HuH-7 (cell line): ENCODE measurements at places on chromosomes 13 and 19.

DNA sequence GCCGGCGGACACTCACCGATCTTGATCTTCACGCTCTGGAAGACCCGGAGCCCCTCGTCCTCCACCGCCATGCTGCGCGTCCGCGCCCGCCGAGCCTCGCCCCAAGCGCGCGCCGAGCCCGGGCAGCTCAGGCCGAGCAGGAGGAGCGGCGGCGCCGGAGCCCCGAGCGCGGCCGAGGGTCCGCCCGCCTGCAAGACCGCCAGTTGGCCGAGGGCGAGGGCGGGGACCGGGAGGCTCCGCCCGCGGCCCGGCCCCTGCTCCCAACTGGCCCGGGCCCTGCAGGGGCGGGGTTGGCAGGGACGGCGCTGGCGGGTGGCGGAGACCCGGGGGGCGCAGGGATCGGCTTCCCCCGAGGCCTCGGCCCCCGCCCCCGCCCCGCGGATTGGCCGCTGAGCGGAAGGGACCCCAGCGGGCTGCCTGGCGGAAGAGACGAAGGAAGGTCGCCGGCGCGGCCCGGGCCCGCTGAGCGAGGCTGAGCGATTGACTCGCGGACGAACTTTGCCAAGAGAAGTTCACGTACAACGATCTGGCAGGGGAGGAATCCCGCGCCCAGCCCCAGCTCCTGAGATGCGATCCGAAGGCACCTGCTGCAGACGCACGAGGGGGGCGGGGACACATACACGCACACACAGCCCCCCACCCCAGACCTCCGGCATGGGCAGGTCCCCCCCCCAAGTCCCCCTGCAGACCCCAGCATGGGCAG, at the start of gene RASA3:
RASA3 (minus strand) TSS at position 205 of the 703 bp plus-strand sequence; CDS start at position 71, 134 bp downstream.
- no peak for DNase-seq

GRCh38 chr19:56098731-56099568, 22.1 kb downstream of the ZNF787 start:
- no peak for DNase-seq

GRCh38 chr13:97497400-97497799, 63.4 kb downstream of the RAP2A start:
- no peak for DNase-seq

DNA sequence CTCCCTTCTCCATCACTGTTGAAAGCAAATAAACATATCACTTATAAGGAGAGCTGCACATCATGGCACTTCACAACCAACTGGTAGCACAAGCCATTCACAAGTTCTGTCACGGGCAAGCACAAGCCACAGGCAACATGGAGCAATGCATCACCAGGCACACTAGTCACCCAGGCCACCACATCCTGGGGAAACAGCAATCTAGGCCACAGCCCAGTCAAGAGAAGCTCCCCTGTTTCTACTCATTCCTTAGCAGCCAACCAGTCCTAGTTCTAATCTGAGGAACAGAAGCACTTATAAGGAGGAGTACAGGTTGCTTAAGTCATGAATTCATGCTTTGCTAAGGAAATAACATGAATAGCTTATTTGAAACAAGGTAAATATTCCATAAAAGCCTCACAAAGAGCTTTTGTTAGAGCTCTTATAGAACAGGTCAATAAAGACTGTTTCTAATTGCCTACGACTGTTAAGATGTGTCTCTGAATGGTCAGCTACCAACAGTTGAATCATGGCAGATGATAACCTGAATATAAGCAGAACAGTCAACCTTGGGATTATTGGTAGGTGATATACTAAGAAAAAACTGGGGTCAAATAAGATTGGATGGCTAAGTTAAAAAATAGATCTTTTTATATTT, 169.0 kb downstream of the TBC1D4 start:
- DNase-seq = no peak

DNA sequence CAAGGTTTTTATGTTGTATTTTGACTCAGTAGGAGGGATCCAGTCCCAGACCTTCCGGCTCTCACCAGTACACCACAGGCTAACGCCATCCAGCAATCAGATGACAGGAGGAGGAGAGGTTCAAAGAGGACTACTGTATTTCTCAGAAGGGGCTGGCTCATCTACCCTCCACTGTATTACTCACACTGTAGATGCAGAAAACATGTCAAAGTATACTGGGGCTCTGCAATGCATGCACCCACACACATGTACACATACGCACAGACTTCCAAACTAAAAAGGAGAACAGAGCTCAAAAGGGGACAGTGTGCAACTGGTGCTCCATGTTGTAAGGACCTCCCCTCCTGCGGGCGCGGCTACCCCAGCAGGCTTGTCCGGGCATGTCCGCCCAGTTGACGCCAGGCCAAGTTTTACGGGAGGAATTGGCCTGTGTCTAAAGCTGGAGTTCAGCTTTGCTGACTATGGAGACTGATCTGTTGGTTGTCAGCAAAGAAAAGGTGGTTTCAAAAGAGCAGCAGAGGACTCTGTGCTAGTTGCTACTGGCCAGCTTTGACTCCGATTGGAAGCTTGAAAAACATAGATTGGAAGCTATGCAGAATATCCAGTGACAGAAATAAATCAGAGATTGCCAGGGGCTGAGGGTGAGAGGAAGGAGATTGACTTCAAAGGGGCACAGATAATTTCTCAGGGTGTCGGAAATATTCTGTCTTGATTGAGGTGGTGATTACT, 314.2 kb downstream of the DLEU7 start:
- no peak for DNase-seq

- DNase-seq = no peak
These were observed 368.4 kb upstream of the MIR17HG start for GRCh38 chr13:90979059-90979458.

DNA sequence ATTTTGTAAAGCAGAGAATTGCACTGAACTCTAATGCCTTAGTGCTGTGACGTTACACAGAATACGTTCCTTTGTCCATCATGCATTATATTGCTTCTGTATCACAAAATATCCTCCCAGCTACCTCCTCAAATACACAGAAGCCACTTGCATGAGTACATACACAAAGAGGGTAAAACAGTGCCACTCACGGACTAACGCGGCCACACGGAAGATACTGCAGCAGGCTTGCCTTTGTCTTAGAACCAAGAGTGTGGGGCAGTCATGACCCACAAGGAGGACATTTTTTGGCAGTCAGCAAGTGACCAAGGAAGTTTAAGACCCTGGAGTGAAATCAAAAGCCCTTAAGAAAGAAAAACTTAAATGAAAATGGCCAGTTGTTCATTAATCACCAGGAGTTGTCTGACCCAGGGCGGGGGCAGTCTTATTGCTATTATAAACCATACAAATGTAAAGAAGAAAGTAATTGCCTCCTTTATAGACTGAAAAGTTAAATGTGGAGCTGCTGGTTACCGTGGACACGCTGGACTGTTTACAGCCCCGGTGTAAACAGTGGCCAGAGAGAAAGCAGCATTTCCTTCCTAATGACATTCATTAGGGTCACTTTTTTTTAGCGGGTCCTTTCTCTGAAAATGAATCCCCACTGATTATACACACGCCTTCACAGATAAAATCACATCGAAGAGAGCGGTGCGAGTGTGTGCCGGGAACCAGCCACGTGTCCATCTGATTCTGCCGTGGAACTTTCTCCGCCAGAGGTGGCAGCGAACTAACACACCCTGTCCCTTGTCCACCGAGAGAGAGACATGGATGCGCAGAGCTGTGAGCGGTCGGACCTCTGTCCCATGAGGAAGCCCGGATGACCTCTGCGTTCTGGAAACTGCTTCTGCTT, 66.8 kb downstream of the SOX1 start:
- no peak for DNase-seq

DNA sequence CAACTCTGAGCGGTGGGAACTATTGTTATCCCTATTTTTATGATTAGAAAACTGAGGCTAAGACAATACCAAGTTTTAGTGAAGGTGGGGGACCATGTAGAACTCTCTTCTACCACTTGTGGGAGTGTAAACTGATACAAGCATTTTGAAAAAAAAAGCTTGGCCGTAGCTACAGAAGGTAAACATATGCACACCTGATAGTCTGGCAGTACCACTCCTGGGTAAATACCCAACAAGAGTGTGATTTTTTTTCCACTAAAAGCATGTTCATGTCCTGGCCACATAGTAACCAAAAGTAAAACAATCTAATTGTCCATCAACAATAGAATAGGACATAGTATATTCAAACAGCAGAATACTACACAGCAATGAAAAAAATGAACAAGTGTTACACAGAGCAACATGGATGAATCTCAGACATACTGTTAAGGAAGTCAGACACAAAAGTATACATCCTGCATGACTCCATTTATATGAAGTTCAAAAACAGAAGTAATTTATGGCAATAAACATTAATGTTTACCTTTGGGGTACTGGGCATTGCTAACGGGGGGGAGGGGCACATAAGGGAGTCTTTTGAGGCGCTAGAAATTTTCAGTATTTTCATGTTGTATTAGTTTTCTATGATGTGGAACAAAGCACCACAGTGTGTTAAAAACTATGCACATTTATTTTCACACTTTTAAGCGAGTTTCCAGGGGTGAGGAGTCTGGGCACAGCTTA, 6.4 kb upstream of the SPATA13 start:
- DNase-seq = no peak

DNA sequence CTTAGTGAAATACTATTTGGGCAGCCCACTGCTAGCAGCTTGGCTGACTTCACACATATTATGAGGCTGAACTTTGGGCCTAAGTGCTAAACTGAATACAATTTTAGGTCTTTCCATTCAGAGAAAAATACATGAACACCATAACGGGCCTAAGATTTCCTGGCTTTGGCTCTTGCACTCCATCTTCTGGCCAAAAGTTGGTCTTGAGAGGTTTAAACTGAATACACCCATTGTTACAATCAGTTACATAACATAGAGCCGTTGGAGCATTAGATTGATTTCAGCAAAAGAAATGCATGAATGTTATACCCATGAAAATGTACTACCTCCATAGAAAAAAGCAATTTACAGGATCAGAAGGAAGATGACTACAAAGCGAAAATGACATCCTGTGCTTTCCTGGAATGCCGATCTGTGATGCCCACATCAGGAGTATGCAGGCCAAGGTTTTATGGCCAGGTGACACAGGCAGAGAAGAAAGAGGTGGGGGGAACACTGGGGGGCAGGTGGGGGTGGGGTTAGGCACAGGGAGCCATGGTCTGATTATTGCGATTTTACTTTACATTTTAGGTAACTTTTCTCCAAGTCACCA, 11.1 kb upstream of the SHISA2 start:
- peak; percentile 37 for DNase-seq

- no peak for DNase-seq
These were observed 6.6 kb upstream of the LMTK3 start for GRCh38 chr19:48518207-48518606.

DNA sequence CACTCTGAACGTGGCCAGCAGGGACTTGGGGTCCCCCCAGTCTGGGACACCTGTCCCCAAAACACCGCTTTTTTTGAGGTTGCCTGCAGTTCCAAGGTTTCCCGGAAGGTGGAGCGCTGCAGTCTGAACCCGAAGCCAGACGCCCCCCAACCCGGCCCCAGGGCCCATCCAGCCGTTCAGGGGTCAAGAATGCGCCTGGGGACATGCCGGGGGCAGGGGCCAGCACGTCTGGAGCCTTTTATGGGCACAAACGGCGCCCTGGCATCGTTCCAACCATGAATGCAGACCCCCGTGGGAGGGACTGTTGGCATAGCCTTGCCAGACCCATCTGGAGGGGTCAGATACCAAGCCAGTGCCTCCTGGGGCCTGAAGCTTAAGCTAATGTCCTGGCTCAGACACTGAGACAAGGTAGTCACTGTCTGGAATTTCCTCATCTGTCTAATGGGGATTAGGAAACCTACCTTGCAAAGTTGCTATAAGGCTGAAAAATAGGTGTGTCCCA, 6.9 kb downstream of the S1PR5 start:
- DNase-seq = peak; percentile 51
